ENCODE measurements at places on chromosomes 2 and 18.

- DNase-seq = no peak
Observed at GRCh38 chr2:230814616-230815015, 50.1 kb upstream of the ITM2C start.

GRCh38 chr2:33897741-33898140, 298.6 kb upstream of the FAM98A start:
- no peak for DNase-seq

- DNase-seq = no peak
Observed at GRCh38 chr2:144358979-144359541, 160.9 kb downstream of the ZEB2 start.

- DNase-seq = no peak
Observed at GRCh38 chr2:41722668-41723369, 325.0 kb upstream of the PKDCC start.

- DNase-seq = no peak
Observed at GRCh38 chr2:234333168-234334130, 163.4 kb downstream of the ARL4C start.

DNA sequence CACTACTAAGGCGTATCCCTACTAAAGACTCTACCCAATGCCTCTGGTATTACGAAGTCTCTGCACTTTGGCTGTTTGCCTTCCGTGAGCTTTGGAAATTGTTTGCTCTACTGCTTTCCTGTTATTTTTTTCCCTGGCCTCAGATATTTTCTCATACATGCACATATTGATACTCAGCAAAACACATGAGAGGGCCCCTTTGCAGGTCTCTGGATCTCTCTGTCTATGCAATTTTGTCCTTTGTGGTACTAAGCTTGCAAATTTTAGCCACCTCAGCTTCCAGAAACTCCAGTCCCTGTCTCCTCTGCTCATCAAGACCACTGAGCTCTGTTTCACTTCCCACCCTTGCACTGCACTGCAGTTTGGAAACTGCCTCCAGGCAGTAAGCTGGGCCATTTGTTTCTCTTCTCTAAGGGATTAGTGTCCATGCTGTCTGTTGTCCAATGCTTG, 46.6 kb downstream of the TAF1B start:
- DNase-seq = no peak

DNA sequence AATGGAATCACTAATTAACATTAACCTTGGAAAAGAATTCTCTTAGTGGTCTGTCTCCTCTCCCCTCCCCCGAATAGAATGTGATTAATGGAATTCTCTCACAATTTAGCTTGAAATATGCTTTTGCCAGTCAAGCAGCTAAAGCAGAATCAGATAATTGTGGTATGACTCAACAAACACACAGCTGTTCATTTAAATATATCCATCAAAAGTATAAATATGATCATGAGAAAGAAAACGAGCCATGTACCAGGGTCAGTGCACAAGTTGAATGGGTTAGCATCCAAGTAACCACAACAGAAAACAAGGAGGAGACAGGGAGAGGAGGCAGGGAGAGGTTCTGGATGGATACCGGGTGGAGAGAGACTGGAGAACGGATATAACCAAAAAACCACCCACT, 66.9 kb downstream of the ACVR1 start:
- no peak for DNase-seq

DNA sequence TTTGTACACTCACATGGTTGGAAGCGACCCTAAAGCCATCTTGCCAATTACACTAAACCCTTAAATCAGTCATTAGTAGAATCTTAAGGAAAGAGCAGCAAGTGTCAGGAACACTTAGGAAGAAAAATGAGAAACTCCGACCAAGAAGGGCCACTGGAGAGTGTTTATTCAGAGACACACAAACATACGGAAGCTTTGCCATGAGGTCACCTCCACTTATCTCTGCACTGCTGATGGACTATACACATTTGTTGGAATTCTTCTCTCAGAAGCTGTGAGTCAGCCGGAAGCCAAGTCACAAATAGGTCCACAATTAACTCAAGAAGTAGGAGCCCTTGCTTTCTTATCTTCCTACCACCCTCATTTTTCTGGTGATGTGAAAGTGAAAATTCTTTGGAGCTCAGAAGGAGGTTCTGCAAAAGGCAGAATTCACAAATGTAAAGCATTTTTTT, 21.6 kb downstream of the BMP10 start:
- no peak for DNase-seq

GRCh38 chr2:188477564-188478103, 186.0 kb downstream of the GULP1 start:
- no peak for DNase-seq

DNA sequence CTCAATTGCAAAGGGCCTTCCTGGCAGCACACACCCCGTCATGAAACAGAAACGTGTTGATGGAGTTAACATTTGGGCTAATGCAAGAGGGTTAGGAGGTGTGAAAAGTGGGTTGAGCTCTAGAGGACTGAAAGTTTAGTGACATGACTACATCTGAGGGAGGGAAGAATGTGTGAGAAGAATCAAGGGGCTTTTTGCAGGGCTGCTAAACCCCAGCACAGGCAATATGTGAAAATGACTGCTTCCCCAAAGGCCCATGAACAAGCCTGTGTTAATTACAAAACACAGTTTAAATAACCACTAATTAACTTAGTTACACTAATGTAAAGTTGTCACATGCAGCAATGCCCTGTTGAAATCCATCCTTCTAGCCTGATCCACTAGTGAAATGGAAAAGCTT, 63.4 kb upstream of the PEX13 start:
- no peak for DNase-seq

DNA sequence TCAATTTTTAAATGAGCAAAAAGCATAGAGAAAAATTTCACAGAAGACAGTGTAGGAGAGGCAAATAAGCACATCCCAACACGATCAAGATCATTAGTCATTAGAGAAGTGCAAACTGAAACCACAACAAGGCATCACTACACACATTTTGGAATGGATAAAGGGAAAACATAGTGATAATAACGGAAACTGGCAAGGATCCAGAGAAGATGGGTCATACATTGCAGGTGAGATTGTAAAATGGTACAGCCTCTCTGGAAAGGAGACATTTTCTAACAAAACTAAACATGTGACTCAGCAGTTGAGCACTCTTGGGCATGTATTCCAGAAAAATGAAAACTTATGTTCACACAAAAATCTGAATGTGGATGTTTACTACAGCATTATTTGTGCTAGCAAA, 98.3 kb upstream of the TMEM17 start:
- no peak for DNase-seq

GRCh38 chr2:213545964-213546475, 261.8 kb downstream of the SPAG16 start:
- no peak for DNase-seq

- no peak for DNase-seq
Observed at GRCh38 chr18:7358989-7359726, 128.3 kb downstream of the LRRC30 start.

- DNase-seq = peak; percentile 4
Observed at GRCh38 chr2:229713371-229714079, 830 bp downstream of the DNER start.

GRCh38 chr18:56312551-56313335, 325.6 kb downstream of the TXNL1 start:
- no peak for DNase-seq

DNA sequence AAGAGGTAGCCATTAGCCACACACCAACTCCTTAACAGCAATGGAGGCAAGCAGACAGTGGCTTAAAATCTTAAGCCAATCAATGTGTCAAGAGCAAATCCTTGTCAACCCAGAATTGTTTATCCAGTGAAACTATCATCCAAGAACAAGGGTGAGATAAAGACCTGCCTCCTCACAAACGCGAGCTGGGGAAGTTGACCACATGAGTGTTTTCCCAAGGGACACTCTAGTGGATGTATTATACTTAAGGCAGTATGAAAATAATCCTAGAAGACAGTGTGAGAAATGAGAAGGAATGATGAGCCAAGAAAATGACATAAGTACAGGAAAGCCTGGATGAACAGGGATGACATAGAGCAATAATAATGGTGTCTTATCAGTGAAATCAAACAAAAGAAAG, 209.6 kb downstream of the TWIST2 start:
- DNase-seq = no peak

GRCh38 chr18:45879681-45880655, 54.5 kb downstream of the SIGLEC15 start:
- DNase-seq = peak; percentile 77

DNA sequence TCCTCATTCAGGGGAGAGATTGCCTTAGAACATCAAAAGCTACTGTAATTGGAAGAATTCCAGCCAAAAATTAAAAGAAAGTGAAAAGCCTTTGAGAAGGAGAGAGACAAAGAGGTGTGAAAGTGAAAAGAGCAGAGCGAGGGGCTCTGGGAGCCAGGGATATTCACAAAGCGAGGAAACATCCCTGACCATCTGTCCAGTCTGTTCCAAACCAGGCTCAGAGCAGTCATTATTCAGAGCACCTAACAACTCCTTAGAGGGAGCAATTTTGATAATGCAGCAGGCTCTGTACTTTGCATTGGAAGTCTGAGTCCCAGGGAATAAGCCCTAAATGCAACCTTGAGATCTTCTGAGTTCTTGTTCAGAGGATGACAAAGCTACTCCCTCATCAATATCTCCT, 119.1 kb upstream of the LYPD1 start:
- no peak for DNase-seq

- no peak for DNase-seq
Observed at GRCh38 chr2:122100346-122100745, 344.9 kb downstream of the TSN start.

GRCh38 chr2:68812251-68812650, 58.9 kb downstream of the BMP10 start:
- DNase-seq = no peak

DNA sequence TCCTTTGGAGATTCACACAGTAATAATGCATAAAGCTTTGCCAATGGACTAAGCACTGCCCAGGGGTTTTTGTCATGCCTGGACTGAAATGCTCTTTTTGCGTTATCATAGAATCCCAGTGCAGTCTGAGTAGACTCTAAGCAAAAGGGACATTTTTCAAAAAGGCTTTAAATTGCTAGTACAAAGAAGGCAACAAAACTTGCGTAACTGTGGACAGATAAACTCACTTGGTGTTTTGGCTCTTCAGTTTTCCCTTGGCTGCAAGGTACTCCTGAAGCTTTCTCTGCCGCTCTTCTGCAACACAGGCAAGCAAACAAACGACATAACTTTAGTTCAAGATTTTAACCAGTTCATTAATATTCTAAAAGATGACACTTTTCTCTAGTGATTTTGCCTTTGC, 2.1 kb downstream of the CKAP2L start:
- no peak for DNase-seq

GRCh38 chr2:151056870-151057269, 204.8 kb downstream of the RBM43 start:
- DNase-seq = no peak

DNA sequence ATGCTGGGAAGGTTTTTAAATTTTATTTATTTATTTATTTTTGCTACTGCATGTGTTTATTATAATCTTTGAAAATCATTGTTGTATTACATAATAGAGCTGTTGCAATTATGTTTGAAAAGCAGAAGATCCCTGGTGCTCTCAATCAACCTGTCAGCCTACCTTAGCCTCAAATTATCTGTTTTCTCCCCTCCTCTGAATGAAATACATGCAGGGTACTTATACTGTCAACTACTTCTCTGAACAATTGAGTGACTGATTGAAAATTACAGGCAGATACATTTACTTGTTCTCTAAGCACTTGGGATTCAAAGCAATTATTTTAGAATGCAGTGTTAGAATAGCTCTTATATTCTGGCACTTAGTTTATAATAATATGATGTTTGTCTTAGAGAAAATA, 8.1 kb downstream of the KYNU start:
- DNase-seq = no peak

GRCh38 chr2:177429688-177430325, 37.2 kb downstream of the AGPS start:
- no peak for DNase-seq

GRCh38 chr2:39631718-39632117, 34.0 kb upstream of the TMEM178A start:
- DNase-seq = no peak

DNA sequence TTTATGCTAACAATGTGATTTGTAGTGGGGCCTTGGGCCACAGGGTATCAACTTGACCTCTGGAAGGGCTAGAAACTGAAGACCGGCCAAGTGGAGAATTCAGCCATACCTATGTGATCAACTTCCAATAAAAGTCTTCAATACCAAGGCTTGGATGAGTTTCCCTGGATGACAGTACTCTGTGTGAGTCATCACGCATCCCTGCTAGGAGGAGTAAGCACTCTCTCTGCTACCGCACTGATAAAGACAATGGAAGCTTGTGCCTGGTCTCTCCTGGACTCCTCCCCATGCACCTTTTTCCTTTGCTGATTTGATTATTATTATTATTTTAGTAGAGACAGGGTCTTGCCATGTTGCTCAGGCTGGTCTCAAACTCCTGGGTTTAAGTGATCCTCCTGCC, 58.1 kb downstream of the SKA1 start:
- DNase-seq = no peak

- no peak for DNase-seq
Observed at GRCh38 chr18:59072727-59073421, 66.8 kb upstream of the SEC11C start.

DNA sequence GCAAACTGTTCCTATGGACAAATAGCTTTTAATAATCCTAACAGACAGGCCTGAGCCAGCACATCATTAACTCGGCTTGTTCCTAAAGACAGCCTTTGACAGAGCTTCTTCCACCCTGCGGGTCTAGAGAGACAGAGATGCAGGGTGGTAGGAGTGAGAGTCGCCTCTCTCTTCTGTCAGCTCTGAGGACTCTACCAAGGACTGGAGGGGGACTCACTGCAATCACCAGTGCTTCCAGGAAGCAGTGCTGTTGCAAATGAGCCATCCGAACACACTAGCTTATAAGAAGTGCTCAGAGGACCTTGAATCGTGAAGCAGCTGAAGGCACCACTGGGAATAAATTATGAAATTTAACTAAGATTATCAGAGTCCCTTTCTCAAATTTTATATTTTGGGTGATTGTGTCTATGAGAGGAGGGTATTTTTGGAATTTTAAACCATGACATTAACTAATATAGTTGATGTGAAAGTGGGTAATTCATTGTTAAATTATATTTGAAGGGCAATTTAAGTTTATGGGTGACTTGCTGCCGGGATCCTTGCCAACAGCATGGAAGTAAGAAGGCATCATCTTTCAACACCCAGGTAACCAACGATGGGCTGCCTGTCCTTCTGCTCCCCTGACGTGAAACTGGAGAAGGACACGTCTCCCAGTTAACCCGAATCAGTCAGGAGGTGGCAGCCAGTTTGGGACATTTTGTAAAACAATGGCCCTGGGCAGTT, 43.6 kb upstream of the PXDN start:
- no peak for DNase-seq

- no peak for DNase-seq
Observed at GRCh38 chr18:58748899-58749595, 77.8 kb downstream of the MALT1 start.

- DNase-seq = no peak
Observed at GRCh38 chr18:74139411-74139810, 8.2 kb downstream of the FBXO15 start.

- DNase-seq = no peak
Observed at GRCh38 chr2:150413910-150414309, 73.6 kb downstream of the RND3 start.

All from stimulated activated CD4-positive, alpha-beta T cell treated with anti-CD3 and anti-CD28 coated beads, Interleukin-4, amount 100 ng/mL, for 1 hour (primary cell).